ENCODE measurements at places on chromosomes 16 and 17.
A peak's percentile ranks its signal among the peaks of the same experiment; 100 is the strongest.

DNA sequence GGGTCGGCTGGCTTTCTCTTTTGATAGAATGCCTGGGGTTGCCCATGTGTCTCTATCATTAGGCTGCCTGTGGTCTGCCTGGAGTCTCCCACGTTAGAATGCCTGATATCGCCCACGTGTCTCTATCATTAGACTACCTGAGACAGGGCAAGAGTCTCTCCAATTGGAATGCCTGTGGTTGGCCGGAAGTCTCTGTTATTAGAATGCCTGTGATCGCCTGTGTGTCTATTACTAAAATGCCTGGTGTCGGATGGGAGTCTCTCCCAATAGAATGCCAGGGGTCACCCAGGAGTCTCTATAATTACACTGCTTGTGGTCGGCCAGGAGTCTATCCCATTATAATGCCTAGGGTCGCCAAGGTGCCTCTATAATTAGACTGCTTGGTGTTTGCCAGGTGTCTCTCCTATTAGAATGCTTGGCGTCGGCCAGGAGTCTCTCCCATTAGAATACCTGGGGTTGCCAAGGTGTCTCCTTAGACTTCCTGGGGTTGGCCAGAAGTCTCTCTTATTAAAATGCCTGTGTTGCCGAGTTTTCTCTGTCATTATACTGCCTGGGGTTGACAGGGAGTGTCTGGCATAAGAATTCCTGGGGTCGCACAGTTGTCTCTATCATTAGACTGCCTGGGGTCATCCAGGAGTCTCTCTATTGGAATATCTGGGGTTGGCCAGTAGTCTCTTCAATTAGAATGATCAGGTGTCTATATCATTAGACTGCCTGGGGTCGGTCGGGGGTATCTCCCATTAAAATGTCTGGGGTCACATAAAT lies 2272.8 kb downstream of the TP53TG3F start:
- no peak for DNase-seq

DNA sequence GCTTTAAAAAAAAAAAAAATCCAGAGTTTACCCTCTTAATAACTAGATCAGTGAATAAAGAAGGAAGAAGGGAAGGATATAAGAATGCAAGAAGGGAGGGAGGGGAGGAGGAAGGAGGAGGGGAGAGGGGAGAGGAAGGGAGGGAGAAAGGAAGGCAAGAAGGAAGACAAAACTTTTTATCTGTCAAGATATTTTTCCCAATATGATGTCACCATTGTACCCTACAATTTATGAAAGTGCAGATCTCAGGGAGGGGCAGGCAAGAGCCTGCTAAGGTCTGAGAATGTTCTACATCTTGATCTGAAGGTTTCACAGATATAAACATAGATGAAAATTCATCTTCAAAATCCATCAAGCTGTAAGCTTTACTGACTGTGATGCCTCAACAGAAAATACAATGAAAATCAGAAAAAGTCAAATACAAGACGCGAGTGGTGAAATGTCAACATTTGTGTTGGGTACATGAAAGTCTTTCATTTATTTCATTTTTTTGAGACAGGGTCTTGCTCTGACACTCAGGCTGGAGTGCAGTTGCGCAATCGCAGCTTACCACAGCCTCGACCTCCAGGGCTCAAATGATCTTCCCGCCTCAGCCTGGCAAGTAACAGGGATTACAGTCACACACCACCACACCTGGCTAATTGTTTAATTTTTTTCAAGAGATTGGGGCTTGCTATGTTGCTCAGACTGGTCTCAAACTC lies 57.1 kb upstream of the EMP2 start:
- DNase-seq, result no peak

DNA sequence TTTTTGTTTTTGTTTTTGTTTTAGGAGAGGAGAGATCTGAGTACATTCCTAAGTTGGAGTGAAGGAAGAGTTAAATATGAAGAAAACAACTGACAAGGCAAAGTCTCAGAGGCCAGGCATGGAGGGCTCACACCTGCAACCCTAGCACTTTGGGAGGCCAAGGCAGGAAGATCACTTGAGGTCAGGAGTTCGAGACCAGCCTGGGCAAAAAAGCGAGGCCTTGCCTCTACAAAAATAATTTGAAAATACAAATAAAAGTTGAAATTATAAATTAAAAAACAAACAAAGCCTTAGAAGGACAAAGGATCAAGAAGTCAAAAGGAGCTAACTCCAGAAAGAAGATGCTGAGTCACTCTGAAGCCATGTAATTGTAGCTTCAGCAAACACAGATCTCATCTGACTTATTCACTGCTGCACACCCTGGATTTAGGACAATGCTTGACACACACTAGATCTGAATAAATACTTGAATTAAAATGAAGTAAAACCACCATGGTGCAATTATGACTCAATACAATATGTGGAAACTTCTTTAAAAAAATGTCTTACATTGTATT lies 9.1 kb downstream of the CEP20 start:
- no peak for DNase-seq

DNA sequence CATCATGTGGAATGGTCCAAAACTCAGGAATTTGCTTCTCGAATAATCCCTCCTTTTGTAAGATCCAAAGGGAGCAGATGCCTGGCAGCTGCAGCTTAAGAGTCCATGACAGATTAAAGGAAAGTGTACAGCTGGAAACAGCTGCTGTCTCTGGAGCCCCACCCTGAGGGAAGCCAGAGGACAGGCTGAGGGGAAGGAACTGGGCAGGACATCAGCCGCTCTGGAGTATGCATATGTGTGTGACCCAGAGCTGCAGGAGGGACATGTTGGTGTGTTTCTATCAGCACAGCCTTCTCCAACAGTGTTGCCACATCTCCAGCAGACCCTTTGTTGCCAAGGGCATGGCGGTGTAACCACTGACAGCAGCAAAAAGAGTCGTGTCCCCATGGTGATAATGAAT lies 46.2 kb downstream of the CYB561 start:
- no peak for DNase-seq

- no peak for DNase-seq
Measured at GRCh38 chr17:17343896-17344506, 40.8 kb downstream of the NT5M start.

GRCh38 chr16:1287982-1288670 lies 21.3 kb upstream of the UBE2I start:
- DNase-seq, result no peak

DNA sequence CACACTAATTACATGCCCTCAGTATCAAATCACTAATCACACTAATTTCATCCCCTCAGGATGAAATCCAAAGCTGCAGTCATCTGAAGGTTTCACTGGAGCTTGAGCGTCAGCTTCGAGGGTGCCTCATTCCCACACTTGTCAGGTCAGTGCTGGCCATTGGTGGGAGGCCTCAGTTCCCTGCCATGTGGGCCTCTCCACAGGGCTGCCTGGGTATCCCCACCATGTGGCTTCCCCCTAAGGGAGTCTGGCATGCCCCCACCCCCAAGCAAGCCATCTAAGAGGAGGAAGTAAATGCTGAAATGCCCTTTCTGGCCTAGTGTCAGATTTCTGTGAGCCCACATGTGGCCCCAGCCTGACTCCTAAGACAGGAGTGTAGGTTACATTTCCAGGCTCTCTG lies 78.6 kb upstream of the CDH5 start:
- DNase-seq, result no peak

- peak; percentile 55 for DNase-seq
Measured at GRCh38 chr17:44053125-44053872, 13.2 kb downstream of the LSM12 start.

DNA sequence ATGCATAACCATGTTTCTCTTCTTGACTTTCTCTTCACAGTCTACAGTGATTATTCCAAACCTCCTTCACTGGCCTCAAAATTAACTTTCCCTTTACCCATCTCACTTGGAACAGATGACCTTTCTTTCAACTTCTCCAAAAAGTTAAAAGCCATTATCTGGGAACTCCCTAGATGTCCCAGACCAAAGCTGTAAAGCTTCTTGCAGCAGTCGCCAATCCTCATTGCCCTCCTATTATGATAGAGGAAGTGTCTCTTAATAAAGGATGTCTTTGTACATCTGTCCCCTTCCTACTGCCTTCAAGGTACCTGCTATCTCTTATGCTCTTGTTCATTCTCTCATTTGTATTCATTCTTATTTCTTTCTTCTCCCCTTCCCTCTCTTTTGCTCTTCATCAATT lies 127.5 kb downstream of the MRTFB start:
- DNase-seq, result no peak

Data from NCI-H1092 treated with DMSO at 0.1 percent for 48 hours (cell line).